ENCODE measurements at places on chromosomes 7 and 10.
A peak's percentile ranks its signal among the peaks of the same experiment; 100 is the strongest.

DNA sequence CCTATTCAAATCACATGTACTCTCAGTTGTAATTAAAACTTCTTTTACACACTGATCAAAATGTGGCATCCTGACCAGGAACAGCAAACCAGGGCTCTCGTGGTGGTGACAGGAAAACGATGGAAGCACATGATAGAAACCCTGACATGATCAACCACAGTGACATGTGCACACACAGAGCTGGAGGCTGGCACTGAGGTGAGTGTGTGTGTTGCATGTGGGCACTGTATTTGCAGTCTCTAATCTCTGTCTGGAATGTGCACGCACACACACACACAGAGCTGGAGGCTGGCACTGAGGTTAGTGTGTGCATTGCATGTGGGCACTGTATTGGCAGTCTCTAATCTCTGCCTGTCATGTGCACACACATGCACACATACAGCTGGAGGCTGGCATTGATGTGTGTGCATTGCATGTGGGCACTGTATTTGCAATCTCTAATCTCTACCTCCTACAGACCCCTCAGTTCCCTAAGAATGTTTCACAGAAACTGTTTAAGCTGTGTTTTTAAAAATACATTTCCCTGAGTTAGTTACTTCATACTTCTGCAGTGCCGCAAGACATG lies 406.9 kb downstream of the SFMBT2 start:
- no peak for DNase-seq

DNA sequence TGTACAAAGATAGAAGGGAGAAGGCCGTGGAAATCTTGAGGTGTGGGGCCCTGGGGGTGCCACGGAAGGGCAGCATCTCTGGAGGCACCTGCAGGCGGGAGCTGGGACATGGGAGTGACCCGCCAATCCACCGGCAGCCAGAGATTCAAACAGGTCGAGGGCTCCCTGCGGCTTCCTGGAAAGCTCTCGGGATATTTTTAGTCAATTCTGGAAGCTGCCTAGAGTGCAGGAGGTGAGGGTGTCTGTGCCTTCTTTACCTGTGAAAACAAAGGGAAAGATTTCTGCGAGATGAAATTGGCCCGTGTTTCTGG lies 16.6 kb downstream of the MNX1 start:
- DNase-seq = no peak

DNA sequence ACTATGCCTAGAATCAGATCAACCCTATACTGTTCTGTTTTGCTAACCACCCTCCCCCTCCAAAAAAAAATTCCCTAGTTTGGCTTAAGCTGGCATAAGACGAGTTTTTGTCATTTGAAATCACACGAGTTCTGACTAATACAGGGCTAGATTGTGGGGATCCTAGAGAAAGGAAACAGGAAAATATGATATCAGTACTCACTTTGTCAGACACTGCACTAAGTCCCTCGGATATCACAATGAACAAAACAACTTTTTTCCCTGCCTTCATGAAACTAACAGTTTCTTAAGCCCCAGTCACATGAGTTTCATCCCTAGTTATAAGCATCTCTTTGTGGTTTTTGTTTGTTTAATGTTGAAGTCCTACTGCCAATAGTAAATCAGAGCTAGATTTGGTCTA lies 118.5 kb downstream of the ITGB8 start:
- DNase-seq = no peak

GRCh38 chr7:1276626-1277175 lies 44.0 kb downstream of the UNCX start:
- no peak for DNase-seq

DNA sequence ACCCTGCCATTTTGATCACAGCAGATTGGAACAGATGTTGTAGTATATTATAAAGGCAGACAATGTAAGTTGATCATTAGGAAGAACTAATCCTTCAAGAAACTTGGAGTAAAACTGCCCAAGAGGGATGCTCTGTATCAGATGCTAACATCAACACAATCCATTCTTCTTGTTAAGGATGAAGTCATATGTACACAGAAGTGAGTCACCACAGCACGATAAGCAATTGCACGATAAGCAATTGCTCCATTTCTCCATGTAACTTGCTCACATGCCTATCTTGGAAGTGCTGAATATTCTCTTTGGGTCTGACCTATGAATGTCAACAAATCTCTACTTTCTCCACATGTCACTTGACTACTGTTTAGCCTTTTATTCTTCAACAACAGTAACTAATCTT lies 41.5 kb upstream of the DMTF1 start:
- DNase-seq = no peak

GRCh38 chr10:60236869-60237524 lies 152.7 kb downstream of the ANK3 start:
- DNase-seq = peak; percentile 63

DNA sequence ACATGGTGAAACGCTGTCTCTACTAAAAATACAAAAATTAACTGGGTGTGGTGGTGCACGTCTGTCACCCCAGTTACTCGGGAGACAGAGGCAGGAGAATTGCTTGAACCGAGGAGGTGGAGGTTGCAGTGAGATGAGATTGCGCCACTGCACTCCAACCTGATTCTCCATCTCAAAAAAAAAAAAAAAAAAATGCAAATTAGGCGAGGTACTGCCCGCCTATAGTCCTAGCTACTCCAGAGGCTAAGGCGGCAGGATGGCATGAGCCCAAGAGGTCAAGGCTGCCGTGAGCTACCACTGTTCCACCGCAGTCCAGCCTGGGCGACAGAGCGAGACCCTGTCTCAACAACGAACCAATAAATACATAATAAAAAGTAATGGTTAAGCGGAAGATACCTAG lies 1.1 kb upstream of the EIF4H start:
- DNase-seq = no peak

- DNase-seq = no peak
Observed at GRCh38 chr7:148774471-148774870, 75.8 kb downstream of the CUL1 start.

DNA sequence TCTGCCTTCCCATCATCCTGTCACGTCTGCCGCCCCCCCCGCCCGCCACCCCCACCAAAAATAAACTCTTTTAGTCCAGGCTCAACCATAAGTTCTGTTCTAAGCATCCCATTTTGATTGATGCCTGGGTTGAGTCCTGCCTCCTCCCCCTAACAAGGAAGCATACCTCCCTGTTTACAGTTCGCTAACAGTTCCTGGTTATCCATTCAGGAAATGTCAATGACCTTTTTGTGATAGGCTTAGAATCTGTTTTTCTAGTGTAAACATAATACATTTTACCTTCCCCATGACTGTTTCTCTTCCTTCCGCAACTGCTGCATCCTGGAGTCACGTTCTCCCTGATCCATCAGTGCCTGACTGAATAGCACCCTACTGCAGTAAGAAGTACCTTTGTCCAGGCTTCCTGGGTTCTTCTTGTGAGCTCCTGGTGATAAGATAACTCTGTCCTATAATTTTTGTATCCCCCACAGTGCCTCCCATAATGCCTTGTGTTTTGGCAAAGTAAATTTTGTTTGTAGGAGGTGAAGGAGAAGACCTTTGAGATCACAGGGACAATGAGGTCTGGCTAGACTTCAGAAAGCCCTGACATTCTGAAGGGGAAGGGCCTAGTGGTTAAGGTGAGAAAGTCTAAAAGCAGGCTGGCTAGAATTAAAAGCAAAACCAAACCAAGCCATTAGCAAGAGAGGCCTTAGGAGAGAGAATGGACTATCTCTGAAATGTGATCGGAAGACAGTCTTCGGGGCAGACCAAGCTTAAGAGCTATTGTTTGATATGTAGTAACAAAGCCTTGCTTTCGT lies 7.3 kb downstream of the AGFG2 start:
- DNase-seq = no peak

- DNase-seq = peak; percentile 10
Observed at GRCh38 chr10:60385399-60385738, 4.3 kb downstream of the ANK3 start.

DNA sequence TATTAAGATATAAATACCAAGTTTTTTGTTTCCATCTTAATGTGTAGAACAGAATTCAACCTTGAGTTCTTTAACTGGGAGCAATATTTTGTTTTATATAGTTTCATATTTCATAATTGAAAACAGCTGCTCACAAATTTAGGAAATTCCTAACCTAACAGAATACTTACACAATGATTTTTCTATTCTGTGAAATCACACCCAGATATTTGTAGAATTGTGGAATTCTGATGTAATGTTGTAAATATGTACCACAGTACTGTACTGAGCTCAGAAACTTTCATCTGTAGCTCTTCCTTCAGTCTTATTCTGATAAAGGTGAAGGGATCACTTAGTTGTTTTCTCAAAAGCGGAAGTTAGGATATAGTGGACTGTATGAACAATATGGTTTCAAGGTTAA lies 143.4 kb upstream of the GLI3 start:
- DNase-seq = peak; percentile 88

DNA sequence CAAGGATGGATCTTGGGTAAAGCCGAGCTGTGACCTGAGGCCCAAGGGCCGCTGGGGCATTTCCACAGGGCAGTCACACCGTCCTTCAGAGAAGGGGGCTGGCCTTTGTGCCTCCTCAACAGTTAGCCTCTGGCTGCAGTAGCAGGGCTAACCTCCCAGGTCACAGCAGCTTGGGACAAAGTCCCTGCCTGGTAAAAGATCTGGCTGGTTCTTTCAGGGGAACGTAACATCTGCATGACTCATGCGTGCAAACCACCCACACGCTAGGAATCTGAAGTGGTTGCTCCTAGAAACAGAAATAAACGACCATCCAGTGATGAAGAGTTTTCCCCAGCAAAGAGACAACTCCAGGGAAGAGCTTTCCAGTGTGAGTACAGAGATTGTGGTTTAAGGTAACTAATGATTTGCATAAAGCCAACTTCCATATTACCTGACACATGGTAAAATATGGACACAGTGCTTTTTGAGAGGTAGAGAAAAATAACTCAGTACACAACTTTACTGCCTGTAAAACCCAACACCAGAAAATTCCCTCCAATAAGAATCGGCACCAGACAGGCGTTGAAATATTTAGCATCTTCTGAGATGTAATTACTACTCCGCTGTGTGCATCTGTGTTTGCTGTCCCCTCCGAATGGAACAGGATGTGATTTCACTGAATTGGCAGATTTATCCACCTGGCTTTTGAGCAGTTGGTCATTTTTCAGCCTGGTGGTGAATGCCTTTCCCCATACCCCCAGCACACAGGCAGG lies 84.9 kb upstream of the ADRB1 start:
- DNase-seq = peak; percentile 91

GRCh38 chr7:30041526-30042269 lies 13.5 kb downstream of the PLEKHA8 start:
- peak; percentile 44 for DNase-seq

DNA sequence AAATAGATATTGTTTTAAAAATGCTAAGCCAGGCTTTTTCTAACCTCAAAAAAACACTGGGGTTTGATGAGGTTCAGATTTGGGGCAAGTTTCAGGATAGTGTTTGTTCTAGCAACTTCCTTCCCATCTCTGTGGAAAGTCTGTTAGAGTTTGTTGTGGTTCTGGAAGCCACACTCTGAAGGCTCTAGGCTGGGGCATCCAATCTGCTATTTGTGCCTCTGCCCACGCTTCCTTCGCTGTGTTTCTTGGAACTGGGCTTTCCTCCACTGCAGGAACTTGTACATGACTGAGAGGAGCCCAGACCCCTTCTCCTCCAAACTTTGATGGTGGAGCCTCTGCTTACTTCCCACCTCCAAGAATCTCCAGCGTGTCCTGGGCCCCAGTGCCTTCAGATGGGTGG lies 108.5 kb upstream of the SLC25A13 start:
- DNase-seq = no peak

- peak; percentile 35 for DNase-seq
Observed at GRCh38 chr10:17768957-17769356, 17.0 kb downstream of the TMEM236 start.

- no peak for DNase-seq
Observed at GRCh38 chr7:16667355-16667754, 21.4 kb downstream of the BZW2 start.

DNA sequence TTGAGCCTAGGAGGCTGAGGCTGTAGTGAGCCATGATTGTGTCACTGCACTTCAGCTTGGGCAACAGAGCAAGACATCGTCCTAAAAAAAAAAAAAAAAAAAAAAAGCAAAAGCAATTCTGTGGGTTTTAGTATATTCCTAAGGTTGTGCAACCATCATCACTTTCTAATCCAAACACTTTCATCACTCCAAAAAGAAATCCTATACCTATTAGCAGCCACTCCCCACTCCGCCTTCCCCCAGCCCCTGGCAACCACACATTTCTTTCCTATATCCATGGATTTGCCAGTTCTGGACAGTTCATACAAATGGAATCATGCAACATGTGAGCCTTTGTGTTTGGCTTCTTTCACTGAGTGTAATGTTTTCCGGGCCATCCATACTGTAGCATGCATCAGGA lies 20.4 kb downstream of the ZAN start:
- DNase-seq = no peak

- no peak for DNase-seq
Observed at GRCh38 chr10:8584666-8585065, 530.2 kb downstream of the GATA3 start.

GRCh38 chr7:70699271-70699670 lies 432.7 kb upstream of the GALNT17 start:
- no peak for DNase-seq

- no peak for DNase-seq
Observed at GRCh38 chr7:41544241-41544640, 158.6 kb downstream of the INHBA start.

- no peak for DNase-seq
Observed at GRCh38 chr10:96411716-96412320, 53.0 kb upstream of the OPALIN start.

GRCh38 chr7:116901143-116901542 lies 38.8 kb downstream of the CAPZA2 start:
- no peak for DNase-seq

DNA sequence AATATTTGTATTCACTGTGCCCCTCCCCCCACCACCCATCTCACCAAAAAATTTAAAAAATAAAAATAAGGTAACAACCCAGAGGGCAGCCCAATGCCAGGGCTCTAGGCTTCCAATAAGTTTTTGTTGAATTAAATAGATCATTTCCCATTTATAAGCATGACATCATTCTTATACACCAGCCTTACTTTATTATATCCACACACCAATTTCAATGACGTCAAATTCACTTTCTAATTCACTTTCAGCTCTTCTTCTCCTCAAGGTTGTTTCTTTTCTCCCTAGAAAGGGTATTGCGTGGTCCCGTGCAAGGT lies 1.2 kb upstream of the DKK1 start:
- DNase-seq = no peak

- DNase-seq = no peak
Observed at GRCh38 chr10:128257428-128257827, 131.2 kb upstream of the MKI67 start.
